Right kidney (tissue), 9 donors: ENCODE measurements at places on chromosomes 2 and 18.

GRCh38 chr2:241893265-241893664 lies 23.7 kb downstream of the RTP5 start:
- DNase-seq: peak; percentile 0

GRCh38 chr18:48949050-48949605 lies 1.6 kb downstream of the SMAD7 start:
- DNase-seq: peak; percentile 73

GRCh38 chr2:142682528-142682927 lies 194.9 kb upstream of the KYNU start:
- DNase-seq: no peak

DNA sequence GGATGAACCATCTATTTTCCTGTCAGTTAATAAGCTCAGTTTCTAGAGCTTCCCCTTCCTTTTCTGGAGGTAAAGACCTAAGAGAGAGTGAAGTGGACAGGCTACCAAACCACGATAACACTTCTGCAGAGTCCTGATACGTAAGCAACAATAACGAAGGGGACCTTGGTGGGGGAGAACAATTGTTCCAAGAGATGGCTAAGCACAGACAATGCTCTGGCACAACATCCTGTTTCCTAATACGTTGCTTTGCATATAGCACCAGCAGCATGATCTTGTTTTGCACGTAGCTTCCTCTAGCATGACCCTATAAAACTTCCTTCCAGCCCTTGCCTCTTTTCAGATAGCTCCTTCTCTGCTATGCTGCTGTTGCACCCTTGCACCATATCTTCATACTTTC lies 247.3 kb downstream of the RAD51AP2 start:
- no peak for DNase-seq

- DNase-seq: no peak
Measured at GRCh38 chr18:10743766-10744165, 217.9 kb downstream of the NAPG start.

GRCh38 chr2:191451116-191451515 lies 205.9 kb downstream of the MYO1B start:
- DNase-seq: no peak

DNA sequence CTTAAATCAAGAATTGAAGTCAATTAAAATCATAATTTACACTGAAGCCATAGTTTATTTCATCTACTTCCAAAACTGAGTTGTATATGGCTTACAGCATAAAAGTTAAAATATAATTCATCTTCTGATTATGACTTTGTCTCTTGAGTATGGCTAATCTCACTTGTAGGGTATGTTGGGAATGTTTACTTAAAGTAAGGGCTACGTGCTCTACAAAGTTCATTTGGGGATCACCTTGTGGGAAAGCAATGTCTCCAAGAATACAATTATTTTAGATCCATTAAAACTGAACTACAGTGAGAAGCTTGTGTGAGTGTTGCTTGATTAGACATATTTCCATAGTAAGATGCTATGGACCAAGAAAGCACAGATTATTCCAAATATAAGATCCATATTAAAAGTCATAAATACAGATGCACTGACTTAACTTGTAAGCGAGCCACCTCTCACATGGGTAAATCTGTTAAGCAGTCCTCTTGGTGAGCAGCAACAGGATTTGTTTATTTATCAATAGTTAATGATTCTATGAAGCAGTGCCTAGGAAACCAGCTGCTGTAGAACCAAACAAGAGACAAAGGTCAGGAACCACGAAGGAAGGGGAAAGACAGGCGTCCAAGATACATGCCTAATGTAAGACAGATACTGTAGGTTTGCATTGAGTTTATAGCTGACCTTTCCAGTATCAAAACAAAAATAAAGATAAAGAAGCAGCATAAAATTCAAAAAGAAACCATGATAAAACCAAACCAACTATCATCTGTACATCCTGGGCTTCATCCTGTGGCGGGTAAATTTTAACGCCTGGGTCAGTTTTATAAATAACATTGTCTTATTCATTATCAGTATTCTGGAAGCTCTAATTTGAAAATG lies 24.8 kb downstream of the DSG4 start:
- no peak for DNase-seq

DNA sequence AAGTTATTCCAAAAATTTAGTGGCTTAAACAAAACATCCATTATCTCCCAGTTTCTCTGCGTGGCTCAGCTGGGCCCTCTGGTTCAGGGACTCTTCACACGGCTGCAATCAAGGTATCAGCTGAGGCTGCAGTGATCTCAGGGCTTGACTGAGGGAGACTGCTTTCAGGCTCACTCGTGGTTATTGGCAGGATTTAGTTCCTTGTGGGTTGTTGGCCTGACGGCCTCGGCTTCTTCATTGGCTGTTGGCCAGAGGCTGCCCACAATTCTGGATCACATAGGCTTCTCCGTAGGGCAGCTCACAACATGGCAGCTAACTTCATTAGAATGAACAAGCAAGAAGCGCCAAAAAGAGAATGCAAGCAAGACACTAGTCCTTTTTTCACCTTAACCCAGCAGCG lies 90.1 kb downstream of the ABI2 start:
- DNase-seq: no peak

- no peak for DNase-seq
Measured at GRCh38 chr2:208150094-208150493, 4.1 kb upstream of the CRYGB start.

GRCh38 chr2:134431838-134432434 lies 178.1 kb downstream of the MGAT5 start:
- DNase-seq: no peak

- no peak for DNase-seq
Measured at GRCh38 chr2:148110184-148110583, 89.3 kb downstream of the MBD5 start.

DNA sequence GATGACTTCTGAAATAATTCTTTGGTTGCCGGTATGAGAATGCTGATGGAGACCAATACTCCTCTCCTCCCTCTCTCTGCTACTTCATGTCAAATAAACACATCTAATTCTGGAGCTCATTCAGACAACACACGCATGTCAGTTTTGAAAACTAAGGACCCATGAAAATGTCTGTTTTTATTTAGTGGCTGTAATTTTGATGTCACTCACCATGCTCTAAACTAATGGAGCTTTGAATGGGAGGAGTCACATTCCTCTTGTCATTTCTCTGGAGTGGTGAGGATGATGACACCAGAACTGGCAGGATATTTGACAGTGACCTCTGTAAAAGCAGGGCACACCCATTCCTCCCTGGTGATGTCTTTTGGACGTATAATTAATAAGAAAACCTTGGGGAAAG lies 163.0 kb downstream of the PHLPP1 start:
- no peak for DNase-seq

DNA sequence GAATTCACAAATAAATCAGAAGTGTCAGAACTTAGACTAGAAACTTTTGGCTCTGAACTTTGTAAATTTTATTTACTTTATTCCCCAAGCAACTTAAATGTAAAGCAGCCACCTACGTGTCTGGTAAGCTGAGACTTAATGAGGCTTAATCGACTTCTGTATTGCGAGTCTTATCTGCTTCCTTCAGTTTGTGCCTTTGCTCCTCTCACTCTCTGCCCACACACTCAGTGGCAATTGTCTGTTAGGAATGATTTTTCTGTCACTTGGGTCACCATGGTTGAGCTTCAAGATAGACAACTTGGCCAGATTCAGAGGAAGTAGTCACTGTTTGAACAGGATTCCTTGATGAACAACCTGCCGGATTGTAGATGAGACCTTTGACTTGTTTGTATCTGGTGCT lies 691.4 kb upstream of the FSHR start:
- DNase-seq: no peak

- no peak for DNase-seq
Measured at GRCh38 chr2:151176661-151177060, 85.0 kb downstream of the RBM43 start.

- no peak for DNase-seq
Measured at GRCh38 chr18:23967321-23968089, 47.0 kb upstream of the TTC39C start.

GRCh38 chr2:143148011-143148410 lies 18.8 kb downstream of the ARHGAP15 start:
- DNase-seq: no peak

DNA sequence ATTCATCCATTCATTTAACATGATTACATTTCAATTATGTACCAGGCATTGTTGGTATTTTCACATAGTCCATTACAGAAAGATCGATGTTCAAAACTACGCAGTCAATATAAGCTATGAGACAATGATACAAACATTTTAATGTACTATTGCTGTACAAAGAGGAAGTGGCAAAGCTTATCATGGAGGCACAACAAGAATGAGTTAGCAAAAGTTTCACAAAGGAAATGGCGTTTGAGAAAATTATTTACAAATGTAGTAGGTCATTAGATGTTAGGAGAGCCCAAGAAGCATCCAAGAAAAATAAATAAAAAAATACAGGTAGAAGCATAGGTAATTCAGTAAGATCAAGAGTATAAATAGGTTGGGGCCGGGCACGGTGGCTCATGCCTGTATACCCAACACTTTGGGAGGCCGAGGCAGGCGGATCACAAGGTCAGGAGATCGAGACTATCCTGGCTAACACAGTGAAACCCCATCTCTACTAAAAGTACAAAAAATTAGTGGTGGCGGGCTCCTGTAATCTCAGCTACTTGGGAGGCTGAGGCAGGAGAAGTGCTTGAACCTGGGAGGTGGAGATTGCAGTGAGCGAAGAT lies 1730.8 kb upstream of the CELF4 start:
- DNase-seq: no peak

DNA sequence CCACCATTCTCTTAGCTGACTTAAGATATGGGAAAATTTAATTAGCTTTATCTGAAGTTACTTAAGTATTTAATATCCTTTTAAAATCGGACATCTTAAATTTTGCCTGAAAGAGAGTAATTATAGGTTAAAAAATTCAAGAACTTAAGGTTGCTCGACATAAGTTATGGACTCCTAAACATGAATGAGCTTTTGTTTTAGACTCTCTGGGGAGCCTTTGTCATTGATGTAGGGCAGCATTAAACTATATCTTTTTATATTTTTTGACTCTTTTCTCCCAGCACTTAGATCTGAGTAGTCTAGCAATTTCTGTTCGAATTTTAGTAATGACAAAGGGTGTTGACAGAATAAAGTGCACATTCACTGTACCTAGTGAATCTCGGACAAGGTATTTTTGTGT lies 4.7 kb downstream of the PHLPP1 start:
- no peak for DNase-seq

GRCh38 chr2:210252699-210253606 lies 27.7 kb upstream of the ACADL start:
- no peak for DNase-seq

GRCh38 chr2:17231394-17231965 lies 286.8 kb downstream of the RAD51AP2 start:
- no peak for DNase-seq

DNA sequence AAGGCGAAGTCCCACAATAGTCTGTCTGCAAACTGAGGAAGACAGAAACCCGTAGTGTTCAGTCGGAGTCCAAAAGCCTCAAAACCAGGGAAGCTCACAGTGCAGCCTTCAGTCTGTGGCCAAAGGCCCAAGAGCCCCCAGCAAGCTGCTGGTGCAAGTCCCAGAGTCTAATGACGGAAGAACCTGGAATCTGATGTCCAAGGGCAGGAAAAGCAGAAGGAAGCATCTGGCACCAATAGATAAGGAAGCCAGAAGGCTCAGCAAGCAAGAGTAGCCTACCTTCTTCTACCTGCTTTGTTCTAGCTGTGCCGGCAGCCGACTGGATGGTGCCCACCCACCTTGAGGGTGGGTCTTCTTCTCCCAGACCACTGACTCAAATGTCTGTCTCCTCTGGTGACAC lies 21.8 kb downstream of the CFAP210 start:
- DNase-seq: no peak

DNA sequence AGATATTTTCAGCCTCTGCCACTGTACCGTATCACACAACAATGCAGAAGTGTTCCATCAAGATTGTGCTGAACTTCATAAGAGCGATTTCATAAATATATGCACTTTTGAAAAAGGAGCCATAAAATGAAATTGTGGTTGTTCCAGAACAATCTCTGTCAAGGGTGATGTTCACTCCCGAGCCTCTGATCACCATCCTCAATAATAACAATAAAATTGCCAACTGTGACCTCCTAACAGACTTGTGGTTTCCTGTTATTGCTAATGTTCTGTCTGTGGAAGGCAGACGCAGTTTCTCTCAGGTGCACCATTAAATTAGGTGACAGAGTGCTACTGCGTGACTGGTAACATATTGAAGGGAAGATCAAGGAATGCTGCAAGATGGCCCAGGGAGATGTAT lies 383.7 kb downstream of the SOCS6 start:
- no peak for DNase-seq

- no peak for DNase-seq
Measured at GRCh38 chr18:45482286-45482685, 133.0 kb upstream of the SLC14A2 start.

DNA sequence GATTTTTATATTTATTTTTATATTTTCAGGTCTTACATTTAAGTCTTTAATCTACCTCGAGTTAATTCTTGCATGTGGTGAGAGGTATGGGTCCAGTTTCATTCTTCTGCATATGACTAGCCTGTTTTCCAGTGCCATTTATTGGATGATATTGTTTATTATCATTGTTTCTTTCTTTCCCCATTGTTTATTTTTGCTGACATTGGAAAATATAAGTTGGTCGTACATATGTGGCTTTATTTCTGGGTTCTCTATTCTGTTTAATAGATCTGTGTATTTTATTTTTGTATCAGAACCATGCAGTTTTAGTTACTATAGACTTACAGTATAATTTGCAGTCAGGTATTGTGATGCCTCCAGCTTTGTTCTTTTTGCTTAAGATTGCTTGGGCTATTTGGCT lies 113.4 kb upstream of the VWC2L start:
- DNase-seq: no peak

DNA sequence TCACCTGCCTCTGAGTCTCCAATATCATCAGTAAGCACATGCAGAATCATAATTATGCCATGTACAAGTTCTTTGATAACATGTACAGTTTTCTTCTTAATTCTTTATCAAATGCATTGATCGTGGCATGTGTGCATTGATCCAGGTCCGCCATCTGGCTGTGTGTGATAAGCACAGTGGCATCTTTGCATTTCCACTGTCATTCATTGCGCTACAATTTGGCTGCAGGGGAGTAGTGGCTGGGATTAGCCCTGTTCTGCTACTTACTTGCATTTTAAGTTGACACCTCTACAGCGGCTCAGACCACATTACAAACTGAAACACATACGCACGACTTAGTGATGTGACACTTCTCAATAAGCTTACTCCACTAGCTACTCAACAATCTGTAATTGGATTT lies 83.6 kb upstream of the OTX1 start:
- DNase-seq: no peak

GRCh38 chr2:27255660-27256059 lies 7.2 kb downstream of the SLC30A3 start:
- no peak for DNase-seq

- no peak for DNase-seq
Measured at GRCh38 chr18:33836564-33836963, 258.5 kb downstream of the ASXL3 start.
